ENCODE measurements at places on chromosomes 4 and X.

DNA sequence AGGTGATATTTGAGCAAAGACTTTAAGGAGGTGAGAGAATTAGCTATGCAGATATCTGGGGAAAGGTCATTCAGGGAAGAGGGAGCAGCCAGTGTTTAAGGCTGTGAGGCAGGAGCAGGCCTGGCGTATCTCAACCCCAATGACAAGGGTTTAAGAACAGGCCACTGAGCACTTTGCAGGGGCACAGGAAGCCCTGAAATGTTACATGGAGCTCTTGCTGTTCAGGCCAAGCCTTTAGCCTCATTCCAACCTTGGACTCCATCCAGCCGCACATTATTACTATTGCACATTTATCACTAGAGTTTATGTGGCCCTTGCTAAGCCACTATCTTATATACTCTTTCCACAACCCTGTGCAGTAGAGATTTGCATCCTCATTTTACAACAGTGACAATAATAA, 114.0 kb downstream of the EFNB1 start:
- DNase-seq: no peak

- DNase-seq: no peak
Observed at GRCh38 chr4:24979554-24979953, 51.2 kb downstream of the LGI2 start.

- DNase-seq: peak; percentile 73
Observed at GRCh38 chrX:38754102-38754790, 47.0 kb upstream of the MID1IP1 start.

- DNase-seq: no peak
Observed at GRCh38 chrX:39499996-39500395, 597.8 kb downstream of the BCOR start.

GRCh38 chr4:62394766-62395165, 1194.6 kb downstream of the ADGRL3 start:
- no peak for DNase-seq

- no peak for DNase-seq
Observed at GRCh38 chrX:45709381-45709780, 508.7 kb upstream of the DIPK2B start.

DNA sequence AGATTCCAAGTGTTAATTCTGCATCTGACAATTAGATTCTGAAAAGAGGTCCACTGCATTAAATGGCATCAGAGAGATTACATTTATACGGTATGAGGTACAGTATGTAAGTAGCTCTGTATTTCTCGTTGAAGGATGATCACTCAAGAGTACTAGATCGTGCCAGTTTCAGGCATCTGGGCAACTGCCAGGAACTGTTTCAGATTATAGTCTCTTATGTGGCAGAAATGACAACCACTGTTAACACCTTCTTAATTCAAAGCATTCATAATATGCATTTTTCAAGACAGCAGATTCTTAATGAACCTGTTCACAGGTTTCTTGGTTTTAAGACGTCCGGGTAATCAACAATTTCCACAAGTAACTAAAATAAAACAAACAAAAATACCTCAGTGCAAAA, 1.6 kb downstream of the ANKRD50 start:
- no peak for DNase-seq

Measured in NCI-H2227 treated with DMSO at 0.1 percent for 48 hours (cell line).